IMR-90 (cell line): ENCODE measurements at places on chromosomes 16 and 17. TPM values are rescaled to one million over a fixed set of nuclear protein-coding genes. Genes with fewer than 3 reads are reported as not detected.

The SPNS3 gene
- total RNA-seq, result 0.18 TPM in 1 of 2 replicates, not detected in the other

The MRPS23 gene
- 37.3 and 41.7 TPM in 2 replicates for total RNA-seq

The TNFRSF17 gene
- total RNA-seq, result not detected in 2 replicates

DNA sequence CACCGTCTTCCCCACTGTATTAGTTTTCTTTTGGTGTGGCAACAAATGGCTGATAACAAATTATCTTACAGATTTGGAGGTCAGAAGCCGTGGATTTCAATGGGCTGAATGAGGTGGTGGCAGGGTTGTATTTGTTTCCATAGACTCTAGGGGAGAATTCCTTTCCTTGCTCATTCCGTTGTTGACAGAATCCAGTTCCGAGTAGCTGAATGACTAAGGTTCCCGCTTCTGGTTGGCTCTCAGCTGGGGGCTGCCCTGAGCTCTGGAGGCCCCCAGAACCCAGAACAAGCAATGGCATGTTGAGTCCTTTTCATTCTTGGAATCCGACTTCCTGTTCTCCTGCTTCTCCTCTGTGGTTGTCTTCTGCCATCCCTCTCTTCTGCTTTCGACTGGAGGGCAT, 280.4 kb downstream of the SNX29 start:
- peak; percentile 51 for DNase-seq

DNA sequence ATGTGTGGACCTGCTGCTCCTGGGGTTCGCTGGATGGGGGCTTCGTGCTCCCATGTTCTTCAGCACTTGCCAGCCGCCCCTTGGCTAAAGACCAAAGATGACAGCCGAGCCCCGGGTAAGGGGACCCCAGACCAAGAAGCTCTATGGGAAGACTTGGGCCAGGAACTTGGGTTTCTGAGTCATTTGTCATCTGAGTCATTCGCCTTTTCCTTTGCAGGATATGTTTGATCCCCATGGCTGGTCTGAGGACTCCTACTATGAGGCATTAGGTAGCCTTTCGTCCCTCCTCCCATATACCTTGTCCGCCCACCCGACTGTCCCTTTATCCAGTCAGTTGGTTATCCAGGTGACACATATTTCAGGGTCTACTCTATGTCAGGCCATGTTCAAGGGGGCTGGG, 17.7 kb upstream of the ITGB4 start:
- no peak for DNase-seq
